ENCODE measurements at places on chromosomes 5 and 9. TPM values are rescaled to one million over a fixed set of nuclear protein-coding genes. Genes with fewer than 3 reads are reported as not detected.

GRCh38 chr9:115262952-115263351 lies 145.0 kb upstream of the TNC start:
- DNase-seq = peak; percentile 73

Gene PCDHGA11
- total RNA-seq = 0.22 TPM

Gene BRD9
- total RNA-seq = 112 TPM

Gene ANKS6
- total RNA-seq = 74.7 TPM

- DNase-seq = no peak
Measured at GRCh38 chr5:137605411-137605810, 106.3 kb upstream of the SPOCK1 start.

DNA sequence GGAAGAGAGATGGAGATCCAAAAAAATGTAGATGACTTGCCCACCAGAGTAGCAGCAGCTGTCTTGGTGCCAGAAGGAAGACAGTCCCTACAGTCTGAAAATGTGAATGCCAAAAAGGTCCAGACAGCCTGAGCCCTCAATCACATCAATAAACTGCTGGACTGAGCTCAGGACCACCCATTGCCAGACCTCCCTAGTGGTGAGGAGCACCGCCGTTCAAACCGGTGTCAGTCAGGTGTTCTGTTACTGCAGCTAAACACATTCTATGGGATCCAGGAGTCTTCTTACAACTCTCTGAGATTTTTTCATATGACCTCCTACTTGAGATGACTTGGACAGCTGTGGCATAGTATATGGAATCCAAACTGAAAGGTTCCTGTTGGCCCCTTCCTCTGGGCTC lies 32.0 kb upstream of the OTP start:
- no peak for DNase-seq

- no peak for DNase-seq
Measured at GRCh38 chr5:123907349-123907748, 395.4 kb downstream of the CSNK1G3 start.

Gene FLT4
- total RNA-seq = not detected

DNA sequence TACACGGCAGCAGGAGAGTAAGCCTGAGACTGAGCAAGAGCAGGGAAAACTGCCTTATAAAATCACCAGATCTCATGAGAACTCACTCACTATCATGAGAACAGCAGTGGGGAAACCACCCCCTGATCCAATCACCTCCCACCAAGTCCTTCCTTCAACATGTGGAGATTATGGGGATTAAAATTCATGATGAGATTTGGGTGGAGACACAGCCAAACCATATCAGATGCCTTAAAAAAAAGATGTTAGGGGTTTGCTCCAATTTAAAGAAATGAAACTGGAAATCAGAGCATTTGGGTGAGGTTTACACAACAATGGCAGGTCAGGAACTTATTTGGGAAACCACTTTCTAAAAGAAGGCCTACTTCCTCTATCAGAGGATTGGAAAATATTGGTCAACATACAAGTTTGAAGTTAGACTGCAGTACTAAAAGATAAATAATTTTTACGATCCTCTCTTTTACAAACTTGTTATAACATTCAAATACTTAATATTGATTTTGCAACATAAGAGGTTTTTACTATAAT lies 105.1 kb downstream of the FBN2 start:
- no peak for DNase-seq

DNA sequence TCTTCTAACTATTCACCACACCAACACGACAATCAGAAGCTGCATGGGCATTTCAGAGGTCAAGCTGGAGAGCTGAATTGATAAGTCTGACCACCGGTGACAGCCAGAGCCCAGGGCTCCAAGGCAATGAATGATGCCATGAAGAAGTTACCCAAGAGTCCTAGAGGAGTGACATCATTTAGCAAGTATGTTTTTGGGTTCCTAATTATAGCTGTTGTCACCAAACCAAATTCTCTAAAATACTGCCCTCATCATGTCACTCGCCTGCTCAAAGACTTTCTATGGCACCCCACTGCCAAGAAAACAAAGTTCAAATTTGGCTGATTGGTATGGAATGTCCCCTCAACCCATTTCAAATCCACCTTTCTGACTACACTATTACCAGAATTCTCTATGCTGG lies 235.1 kb downstream of the SPOCK1 start:
- no peak for DNase-seq

DNA sequence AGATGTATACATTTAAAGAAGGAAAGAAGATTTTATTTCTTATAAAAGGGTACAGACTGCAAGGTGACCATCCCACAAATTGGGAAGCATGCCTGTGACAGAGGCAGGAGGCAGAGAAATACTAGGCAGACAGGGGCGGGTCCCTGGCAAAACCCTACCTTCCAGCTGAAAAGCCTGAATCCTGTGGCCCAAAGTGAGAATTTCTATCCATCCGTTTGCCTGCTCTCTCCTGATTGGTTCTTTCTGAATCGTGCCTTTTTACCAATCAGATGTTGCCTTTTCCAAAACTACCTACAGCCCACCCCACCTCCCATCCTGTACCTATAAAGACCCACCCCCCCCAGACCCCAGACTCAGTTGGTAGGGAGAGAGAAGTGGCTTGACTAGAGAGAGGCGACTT lies 3.4 kb upstream of the SH3GLB2 start:
- no peak for DNase-seq

Gene DAPK1
- 100 TPM for total RNA-seq

DNA sequence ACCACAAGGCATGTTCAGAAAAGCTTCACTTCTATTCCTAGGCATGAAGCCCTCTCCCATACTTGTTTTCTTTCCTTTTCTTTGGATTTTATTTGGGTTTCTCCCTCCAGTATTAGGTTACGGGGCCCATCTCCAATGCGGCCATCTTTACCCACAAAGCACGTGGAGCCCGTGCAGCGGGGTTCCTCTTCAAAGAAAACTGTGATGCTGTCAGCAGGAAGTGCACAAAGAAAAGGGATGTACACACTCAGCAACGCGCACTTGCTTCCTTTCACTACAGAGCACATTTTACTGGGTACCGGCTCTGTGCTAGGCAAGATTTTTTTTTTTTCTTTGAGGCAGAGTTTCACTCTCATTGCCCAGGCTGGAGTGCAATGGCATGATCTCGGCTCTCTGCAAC lies 106.6 kb downstream of the COL23A1 start:
- DNase-seq = no peak

- DNase-seq = no peak
Measured at GRCh38 chr9:86207193-86207592, 52.3 kb downstream of the C9orf153 start.

Gene ZNF618
- 0.23 TPM for total RNA-seq

- DNase-seq = no peak
Measured at GRCh38 chr9:7304627-7304995, 495.0 kb downstream of the DMAC1 start.

Measured in PC-9 (cell line).